ENCODE measurements at places on chromosomes 4 and X.

DNA sequence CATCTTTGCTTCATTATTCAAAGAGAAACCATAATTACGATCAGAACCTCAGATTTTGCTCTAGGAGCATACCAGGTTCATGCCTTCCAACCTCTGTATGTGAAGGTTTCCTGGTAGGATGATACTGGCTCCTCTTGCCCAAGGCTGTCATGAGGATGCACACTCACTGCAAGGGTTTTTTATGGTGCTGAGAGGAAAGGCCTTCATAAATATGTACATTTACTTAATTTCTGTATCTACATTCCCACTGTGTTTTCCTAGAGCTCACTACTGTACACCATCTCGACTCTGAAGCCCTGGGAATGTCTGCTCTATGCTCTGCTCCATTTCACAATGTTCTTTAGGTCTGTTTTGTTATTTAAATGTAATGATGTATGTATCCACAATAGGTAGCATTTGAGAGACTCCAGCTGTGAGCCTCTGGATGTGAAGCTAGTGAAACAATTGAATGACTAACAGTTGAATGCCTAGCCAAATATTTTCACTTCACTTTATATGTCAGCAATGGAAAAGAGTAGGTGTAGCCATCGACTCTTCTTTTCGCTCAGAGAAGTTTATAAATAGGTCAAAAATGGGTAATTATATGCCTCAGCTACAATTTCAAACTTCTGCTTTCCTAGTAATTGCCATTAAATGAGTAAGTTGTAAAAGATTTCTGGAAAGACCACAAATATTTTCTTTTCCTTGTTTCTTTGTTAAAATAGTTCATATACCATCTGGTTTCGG, 228.0 kb downstream of the PALLD start:
- no peak for DNase-seq

GRCh38 chr4:184533908-184534307, 59.6 kb upstream of the IRF2 start:
- no peak for DNase-seq

DNA sequence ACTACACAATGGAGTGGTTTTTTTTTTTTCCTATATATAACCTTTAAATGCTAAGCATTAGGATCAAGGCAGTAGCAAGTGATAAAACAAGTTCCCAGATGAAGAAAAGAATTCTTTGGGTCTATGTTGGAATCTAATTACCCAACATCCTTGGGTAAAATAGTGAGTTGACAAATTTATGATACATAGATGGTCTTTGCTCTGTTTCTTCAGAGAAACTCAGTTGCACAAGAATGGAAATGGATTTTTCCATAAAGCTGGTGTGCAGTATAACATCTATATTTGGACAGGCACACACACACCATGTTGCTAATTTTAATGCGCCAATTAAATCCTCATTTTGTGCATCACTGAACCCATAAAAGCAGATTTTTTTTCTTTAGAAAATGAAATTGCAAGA, 137.0 kb upstream of the MED14 start:
- DNase-seq = no peak

- DNase-seq = no peak
Measured at GRCh38 chrX:9859711-9860555, 73.7 kb downstream of the SHROOM2 start.

GRCh38 chrX:31258166-31258565, 186.3 kb upstream of the FTHL17 start:
- no peak for DNase-seq

- DNase-seq = no peak
Measured at GRCh38 chr4:74531963-74532794, 87.2 kb downstream of the AREG start.

- DNase-seq = no peak
Measured at GRCh38 chrX:118755633-118756032, 28.2 kb downstream of the IL13RA1 start.

GRCh38 chr4:44157611-44158277, 290.9 kb downstream of the KCTD8 start:
- DNase-seq = no peak

- no peak for DNase-seq
Measured at GRCh38 chr4:48196758-48197504, 62.9 kb upstream of the TXK start.

DNA sequence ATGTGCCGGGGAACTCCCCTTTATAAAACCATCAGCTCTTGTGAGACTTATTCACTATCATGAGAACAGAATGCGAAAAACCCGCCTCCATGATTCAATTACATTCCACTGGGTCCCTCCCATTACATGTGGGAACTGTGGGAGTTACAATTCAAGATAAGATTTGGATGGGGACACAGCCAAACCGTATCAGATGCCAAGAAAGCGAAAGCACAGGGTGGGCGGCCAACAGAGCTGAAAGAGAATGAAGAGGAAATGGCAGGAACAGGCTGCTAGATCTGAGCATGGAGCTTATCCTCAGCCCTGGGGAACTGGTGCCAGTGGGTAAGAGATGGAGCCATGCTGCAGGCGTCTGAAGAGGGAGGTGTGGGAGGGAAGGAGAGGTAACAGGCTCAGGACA, 117.7 kb upstream of the PNPLA4 start:
- no peak for DNase-seq

GRCh38 chrX:9832811-9833210, 46.6 kb downstream of the SHROOM2 start:
- DNase-seq = no peak

DNA sequence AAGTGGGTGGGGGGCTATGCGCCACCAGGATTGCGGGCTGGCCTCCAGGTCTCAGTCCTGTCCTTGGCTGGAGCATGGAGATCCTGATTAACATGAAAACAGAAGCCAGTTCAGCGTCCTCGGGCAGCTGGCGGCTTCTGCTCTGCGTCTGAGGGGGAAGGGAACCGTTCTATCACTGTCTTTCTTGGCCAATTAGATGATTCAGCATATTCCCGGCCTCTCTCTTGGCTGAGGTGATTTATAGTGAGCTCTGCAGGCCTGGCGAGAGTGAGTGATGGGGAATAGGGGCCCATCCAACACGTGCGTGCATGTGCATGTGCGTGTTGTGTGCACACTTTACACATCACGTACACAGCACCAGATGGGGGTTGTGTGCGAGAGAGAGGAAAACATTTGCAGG, 145.8 kb upstream of the ATP6AP2 start:
- DNase-seq = no peak

- DNase-seq = no peak
Measured at GRCh38 chr4:10006231-10006600, 15.1 kb downstream of the SLC2A9 start.

DNA sequence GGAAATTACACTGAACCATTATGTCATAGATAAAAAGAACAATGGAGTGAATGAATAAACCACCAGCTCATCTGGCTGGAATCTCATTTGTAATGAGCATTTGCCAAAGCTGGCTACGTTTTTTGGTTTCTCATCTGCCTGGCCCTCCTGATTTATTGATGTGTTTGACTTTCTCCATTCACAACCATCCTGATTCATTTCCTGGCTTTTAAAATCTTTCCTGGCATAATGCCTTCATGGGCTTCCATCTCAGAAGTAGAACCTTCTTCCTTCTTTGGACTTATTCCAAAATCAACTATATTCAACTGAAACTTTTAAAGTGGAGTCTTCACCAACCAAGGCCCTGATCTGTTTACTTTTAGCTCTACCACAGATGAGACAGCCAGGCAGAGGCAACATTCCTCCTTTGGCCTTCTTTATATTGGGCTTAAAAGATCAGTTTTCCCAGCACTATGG, 36.0 kb upstream of the ARSJ start:
- no peak for DNase-seq

DNA sequence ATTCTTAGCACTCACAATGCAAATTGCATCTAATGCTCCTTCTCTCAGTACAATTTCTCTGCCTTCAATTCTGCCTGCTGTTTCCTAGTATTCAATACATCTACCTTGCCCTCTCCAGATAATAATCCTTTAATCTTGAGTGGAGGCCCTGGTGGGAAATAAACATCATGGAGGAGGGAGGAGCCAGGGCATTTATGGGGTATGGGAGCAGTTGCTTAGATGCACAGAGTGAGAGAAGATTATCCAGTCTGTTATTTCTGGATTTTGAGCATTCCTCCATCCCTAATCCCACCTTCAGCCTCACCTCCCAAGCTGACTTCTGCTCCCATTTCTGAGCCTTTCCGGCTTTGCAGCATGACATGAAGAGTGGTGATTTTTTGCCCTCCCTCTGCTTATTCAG, 127.9 kb upstream of the PPP3CA start:
- DNase-seq = no peak
